PC-9 (cell line): ENCODE measurements at places on chromosomes 13 and 19. TPM values are rescaled to one million over a fixed set of nuclear protein-coding genes. Genes with fewer than 3 reads are reported as not detected.
A peak's percentile ranks its signal among the peaks of the same experiment; 100 is the strongest.

OR4F17 gene
- not detected in 2 replicates for total RNA-seq

ZNF610 gene
- total RNA-seq: 1.8 and 2.6 TPM in 2 replicates

ELSPBP1 gene
- not detected in 2 replicates for total RNA-seq

CARM1 gene
- 56.0 and 63.7 TPM in 2 replicates for total RNA-seq

ZIK1 gene
- total RNA-seq: 2.2 TPM in 2 replicates

ZNF90 gene
- total RNA-seq: 3.7 and 4.2 TPM in 2 replicates

CHST8 gene
- total RNA-seq: not detected in 2 replicates

SMIM44 gene
- not detected in 2 replicates for total RNA-seq

GRCh38 chr13:52670726-52671125 is 18.1 kb downstream of the SUGT1 start:
- H3K4me1 ChIP-seq: no peaks in the 10 kb centered on the region
- H3K4me3 ChIP-seq: no peak overlapping the region
- DNase-seq: no peak
- H3K36me3 ChIP-seq: peaks cover 29% of the 10 kb centered on the region; the same call in 1 of the 2 replicates
- H3K27me3 ChIP-seq: no peaks in the 10 kb centered on the region

DNA sequence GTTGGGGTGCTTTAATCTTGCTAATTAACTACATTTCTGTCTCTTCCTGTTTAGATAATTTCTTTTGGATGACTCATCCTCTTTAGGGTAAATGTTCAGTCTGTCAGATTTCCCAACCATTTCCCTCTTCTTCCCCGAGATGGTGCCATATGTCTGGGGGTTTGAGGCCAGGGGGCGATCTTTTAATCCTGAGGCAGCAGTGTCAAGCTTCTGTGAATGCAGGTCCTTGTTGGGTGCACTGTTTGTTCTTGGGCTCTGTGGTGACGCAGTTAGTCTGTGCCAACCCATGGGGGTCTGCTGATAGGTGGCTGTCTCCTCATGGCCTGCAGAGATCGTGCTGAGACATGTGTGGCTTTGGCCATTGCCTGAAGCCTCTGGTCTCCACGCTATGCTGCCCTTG is 420.4 kb downstream of the NDFIP2 start:
- no peaks in the 10 kb centered on the region for H3K4me1 ChIP-seq
- no peak overlapping the region for H3K4me3 ChIP-seq
- no peak overlapping the region for H3K27ac ChIP-seq
- no peak for DNase-seq
- no peaks in the 10 kb centered on the region for H3K36me3 ChIP-seq
- no peaks in the 10 kb centered on the region for H3K27me3 ChIP-seq

GRCh38 chr13:52703482-52703881 is 36.1 kb downstream of the CNMD start:
- H3K4me1 ChIP-seq: no peaks in the 10 kb centered on the region
- no peak overlapping the region for H3K4me3 ChIP-seq

DNA sequence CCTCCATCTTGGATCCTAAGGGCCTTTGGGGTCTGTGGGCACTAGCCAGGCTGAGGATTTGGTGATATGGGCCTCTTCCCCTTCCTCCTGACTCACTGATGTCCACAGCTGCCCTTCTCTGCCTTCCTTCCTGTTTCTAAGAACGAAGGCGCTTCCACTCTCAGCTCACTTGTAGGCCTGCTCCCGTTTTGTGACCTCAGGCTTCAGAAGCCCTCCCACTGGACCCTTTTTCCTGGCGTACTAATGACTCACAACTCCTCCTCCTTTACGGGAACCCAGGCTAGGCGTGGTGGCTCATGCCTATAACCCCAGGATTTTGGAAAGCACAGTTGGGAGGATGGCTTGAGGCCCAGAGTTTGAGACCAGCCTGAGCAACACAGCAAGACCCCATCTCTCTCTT is 55.6 kb downstream of the TMED1 start:
- H3K36me3 ChIP-seq: peaks cover 23% of the 10 kb centered on the region; the same call in 1 of the 2 replicates
- H3K27ac ChIP-seq: no peak overlapping the region
- H3K4me3 ChIP-seq: no peak overlapping the region
- no peak for DNase-seq

DNA sequence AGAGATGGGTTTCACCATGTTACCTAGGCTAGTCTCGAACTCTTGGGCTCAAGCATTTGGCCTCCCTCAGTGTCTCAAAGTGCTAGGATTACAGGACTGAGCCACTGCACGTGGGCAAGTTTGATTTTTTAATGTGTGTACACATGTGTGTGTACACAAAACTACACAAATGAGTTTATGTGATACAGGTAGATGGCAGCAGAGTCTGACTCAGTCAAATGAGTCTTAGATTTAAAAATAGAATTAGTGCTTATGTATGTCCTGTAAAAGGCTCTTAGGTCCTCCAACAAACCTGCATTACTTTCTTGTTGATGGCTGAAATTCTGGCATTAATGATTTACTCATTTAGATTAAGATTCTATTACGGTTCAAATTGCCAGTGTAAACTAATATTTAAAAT is 293.7 kb downstream of the PCDH17 start:
- H3K36me3 ChIP-seq: no peaks in the 10 kb centered on the region
- DNase-seq: no peak
- no peaks in the 10 kb centered on the region for H3K4me1 ChIP-seq
- no peak overlapping the region for H3K4me3 ChIP-seq
- no peak overlapping the region for H3K27ac ChIP-seq

DNA sequence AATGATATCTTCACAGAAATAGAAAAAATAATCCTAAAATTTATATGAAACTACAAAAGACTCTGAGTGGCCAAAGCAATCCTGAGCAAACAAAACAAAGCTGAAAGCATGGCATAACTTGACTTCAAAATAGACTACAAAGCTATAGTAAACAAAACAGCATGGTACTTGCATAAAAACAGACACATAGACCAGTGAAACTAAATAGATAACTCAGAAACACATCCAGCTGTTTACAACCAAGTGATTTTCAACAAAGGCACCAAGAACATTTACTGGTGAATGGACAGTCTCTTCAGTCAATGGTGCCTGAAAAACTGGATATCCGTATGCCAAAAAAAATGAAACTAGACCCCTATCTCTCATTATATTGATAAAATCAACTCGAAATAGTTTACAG is 25.2 kb downstream of the SCGB2B2 start:
- DNase-seq: no peak
- H3K27ac ChIP-seq: no peak overlapping the region
- no peaks in the 10 kb centered on the region for H3K27me3 ChIP-seq
- peaks cover 9% of the 10 kb centered on the region; the same call in 1 of the 2 replicates for H3K4me1 ChIP-seq

- H3K4me3 ChIP-seq: peak overlapping the region; percentile 89
- no peak for DNase-seq
- 0 out of 2 replicates have a peak, but pooled peaks cover 4% of the 10 kb centered on the region for H3K36me3 ChIP-seq
- no peaks in the 10 kb centered on the region for H3K27me3 ChIP-seq
These were observed 511 bp downstream of the GARRE1 start for GRCh38 chr19:34254698-34255432.

- no peak overlapping the region for H3K4me3 ChIP-seq
- DNase-seq: no peak
- no peaks in the 10 kb centered on the region for H3K4me1 ChIP-seq
- no peaks in the 10 kb centered on the region for H3K36me3 ChIP-seq
- H3K27ac ChIP-seq: no peak overlapping the region
These were observed 470 bp downstream of the ZNF835 start for GRCh38 chr19:56670961-56671612.

DNA sequence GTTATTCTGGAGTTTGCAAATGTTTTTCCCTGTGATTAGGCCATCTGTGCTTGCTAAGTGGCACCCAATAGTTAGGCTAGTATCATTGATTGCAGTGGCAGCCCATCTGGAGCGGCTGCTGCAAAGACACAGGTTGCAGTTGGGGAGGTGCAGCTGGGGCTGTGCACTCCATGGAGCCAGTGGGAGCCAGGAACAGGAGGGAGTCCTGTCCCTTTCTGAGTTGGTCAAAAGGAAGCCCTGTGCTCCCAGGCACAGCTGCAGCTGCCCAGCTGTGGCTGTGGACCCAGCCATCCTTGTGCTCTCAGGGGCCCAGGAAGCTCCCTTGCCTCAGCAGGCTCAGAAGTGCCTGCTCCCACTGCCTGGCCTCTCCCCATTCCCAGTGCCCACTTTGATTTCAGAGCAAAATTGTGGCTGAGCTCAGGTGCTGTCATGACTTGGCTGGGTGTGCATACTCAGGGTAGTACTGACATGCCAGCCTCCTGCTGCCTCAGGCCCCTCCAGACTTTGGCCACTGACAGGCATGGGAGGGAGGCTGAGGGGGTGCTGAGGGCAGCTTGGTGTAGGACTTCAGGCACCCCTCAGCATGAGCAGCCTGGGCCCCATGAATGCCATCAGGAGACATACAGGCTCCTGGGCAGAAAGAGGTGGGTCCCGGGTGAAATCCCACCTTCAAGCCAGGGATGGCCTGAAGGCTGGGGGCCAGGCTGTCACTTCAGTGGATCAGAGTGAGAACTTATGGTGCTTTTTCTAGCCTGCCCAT is 270.6 kb downstream of the PCDH20 start:
- H3K4me3 ChIP-seq: no peak overlapping the region
- H3K27me3 ChIP-seq: no peaks in the 10 kb centered on the region
- H3K36me3 ChIP-seq: no peaks in the 10 kb centered on the region
- DNase-seq: no peak
- no peak overlapping the region for H3K27ac ChIP-seq

DNA sequence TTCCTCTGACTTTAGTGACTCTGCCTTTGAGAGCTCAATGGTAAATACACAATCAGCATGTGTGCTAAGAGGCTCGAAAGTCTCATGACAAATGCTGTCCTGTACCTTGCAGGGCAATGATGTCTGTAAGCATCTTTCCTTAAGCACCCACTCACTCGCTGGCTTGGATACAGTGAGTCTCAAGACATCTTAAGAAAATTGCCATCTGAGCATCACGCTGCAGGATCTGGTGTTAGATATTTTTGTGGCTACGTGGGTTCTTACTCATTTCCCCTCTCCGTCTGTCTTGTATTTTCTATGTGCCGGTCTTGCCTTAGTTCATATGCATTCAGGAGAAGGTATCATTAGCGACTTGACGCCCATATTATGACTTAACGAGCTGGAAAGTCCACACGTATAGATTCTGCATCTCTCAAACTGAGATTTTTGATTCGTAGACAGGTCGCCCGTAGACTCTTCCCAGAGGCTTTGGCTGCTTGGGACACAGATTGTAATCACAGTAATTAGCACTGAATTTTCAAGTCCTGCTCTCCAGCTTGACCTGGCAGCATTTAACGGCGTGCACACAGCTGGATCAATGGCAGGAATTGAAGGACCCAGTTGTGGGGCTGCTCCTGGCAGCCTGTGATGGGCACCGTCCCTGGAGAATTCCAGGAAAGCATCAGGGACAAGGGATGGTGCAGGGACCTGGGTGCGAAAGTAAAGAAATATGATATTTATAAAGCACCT is 231.2 kb downstream of the ZIC5 start:
- H3K4me1 ChIP-seq: no peaks in the 10 kb centered on the region
- H3K36me3 ChIP-seq: no peaks in the 10 kb centered on the region
- 0 out of 2 replicates have a peak, but pooled peaks cover 10% of the 10 kb centered on the region for H3K27me3 ChIP-seq
- no peak overlapping the region for H3K27ac ChIP-seq
- DNase-seq: no peak

- peaks cover 23% of the 10 kb centered on the region for H3K36me3 ChIP-seq
- peaks cover 5% of the 10 kb centered on the region for H3K4me1 ChIP-seq
- no peaks in the 10 kb centered on the region for H3K27me3 ChIP-seq
- DNase-seq: no peak
- peak overlapping the region; percentile 57 for H3K27ac ChIP-seq
These were observed 594 bp downstream of the ZNF146 start for GRCh38 chr19:36215276-36216123.

DNA sequence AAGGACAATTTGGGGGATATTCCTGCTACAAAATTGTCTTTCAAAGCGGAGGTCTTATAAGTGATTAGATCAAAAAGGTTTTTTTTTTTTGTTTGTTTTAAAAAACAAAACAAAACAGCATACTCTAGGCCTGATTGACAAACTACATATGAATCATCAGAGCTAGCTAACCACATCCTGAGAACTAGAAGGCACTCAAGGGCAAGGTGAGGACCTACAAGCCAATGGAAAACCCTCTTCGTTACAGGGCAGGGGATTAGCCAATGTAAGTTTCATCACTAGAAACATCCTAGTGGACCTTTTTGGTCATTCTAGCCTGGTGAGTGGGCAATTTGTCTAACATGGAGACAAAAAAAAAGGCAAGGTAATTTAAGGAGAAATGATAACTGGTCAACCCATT is 428.6 kb downstream of the RFC3 start:
- H3K27ac ChIP-seq: peak overlapping the region; percentile 54
- H3K4me1 ChIP-seq: peaks cover 27% of the 10 kb centered on the region
- H3K27me3 ChIP-seq: no peaks in the 10 kb centered on the region
- no peak overlapping the region for H3K4me3 ChIP-seq

- DNase-seq: no peak
- no peak overlapping the region for H3K27ac ChIP-seq
- no peak overlapping the region for H3K4me3 ChIP-seq
These were observed 45.3 kb downstream of the NFIC start for GRCh38 chr19:3411636-3412035.

GRCh38 chr13:60397704-60398378 is 821 bp downstream of the TDRD3 start:
- no peaks in the 10 kb centered on the region for H3K27me3 ChIP-seq
- DNase-seq: peak; percentile 41
- H3K4me1 ChIP-seq: peaks cover 16% of the 10 kb centered on the region

- H3K4me1 ChIP-seq: no peaks in the 10 kb centered on the region
- H3K27me3 ChIP-seq: no peaks in the 10 kb centered on the region
- H3K4me3 ChIP-seq: no peak overlapping the region
- H3K27ac ChIP-seq: no peak overlapping the region
- DNase-seq: no peak
These were observed 233.5 kb downstream of the EFNB2 start for GRCh38 chr13:106302011-106302410.

DNA sequence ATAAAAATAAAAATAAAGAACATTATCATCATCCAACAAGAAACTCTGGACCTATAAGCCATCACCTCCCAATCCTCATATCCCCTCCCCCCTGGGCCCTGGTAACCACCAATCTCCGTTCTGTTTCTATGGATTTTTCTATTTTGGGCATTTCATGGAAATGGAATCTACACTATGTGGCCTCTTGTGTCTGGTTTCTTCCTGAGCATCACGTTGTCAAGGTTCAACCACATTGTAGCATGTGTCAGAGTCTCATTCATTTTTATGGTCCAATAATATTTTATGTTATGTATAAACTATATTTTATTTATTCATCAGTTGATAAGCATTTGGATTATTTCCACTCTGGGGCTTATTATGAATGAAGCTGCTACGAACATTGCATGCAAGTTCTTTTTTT is 26.9 kb downstream of the SULT2B1 start:
- no peak overlapping the region for H3K27ac ChIP-seq
- H3K4me3 ChIP-seq: no peak overlapping the region
- peaks cover 4% of the 10 kb centered on the region for H3K4me1 ChIP-seq
- no peaks in the 10 kb centered on the region for H3K27me3 ChIP-seq
- H3K36me3 ChIP-seq: no peaks in the 10 kb centered on the region
- no peak for DNase-seq
